ENCODE measurements at places on chromosomes 12 and 14. TPM values are rescaled to one million over a fixed set of nuclear protein-coding genes. Genes with fewer than 3 reads are reported as not detected.

DNA sequence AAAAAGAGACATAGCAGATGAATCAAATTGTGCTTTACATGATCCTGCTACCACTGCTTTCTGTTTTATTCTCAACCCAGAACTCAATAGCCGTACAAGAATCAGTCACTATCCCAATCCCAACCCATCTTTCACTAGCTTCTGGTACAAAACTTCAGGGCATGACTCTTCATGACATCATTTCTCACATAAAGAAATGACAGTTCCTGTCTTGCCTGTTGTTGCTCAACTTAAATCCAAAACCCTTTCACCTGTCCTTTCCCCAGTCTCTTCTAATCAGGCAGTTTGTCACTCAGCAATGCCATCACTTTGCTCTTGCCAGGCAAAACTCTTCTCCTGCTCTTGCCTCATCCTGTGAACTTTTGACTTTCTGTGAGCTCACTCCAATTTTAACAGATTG is 962.8 kb downstream of the GALC start:
- no peak for DNase-seq
- H3K27me3 ChIP-seq: no peaks in the 10 kb centered on the region
- H3K4me1 ChIP-seq: no peaks in the 10 kb centered on the region
- H3K4me3 ChIP-seq: no peak overlapping the region
- no peaks in the 10 kb centered on the region for H3K36me3 ChIP-seq

The PLA2G1B gene
- total RNA-seq: 5.0 TPM

DNA sequence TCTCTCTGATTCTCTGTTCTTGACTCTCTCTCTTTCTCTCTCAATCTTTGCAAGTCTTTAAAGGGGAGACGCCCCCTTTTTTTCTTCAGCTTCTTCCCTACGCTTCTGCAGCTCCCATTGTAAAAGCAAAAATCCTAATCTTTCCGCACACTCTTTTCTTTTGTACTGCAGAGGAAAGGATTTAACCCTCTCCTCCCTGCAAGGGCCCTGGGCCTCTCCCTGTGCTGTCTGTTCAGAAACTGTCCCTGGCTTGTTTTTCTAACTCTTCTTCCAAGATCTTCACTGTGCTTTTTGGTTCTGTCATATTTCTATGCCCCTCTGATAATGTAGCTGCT is 10.9 kb upstream of the SALL2 start:
- H3K27ac ChIP-seq: no peak overlapping the region
- H3K4me1 ChIP-seq: no peaks in the 10 kb centered on the region

- H3K4me1 ChIP-seq: no peaks in the 10 kb centered on the region
- H3K27ac ChIP-seq: no peak overlapping the region
- no peaks in the 10 kb centered on the region for H3K27me3 ChIP-seq
- H3K4me3 ChIP-seq: no peak overlapping the region
- no peaks in the 10 kb centered on the region for H3K36me3 ChIP-seq
- no peak for DNase-seq
These were observed 279.9 kb upstream of the TBX3 start for GRCh38 chr12:114963846-114964245.

The KLHDC2 gene
- 68.7 TPM for total RNA-seq

DNA sequence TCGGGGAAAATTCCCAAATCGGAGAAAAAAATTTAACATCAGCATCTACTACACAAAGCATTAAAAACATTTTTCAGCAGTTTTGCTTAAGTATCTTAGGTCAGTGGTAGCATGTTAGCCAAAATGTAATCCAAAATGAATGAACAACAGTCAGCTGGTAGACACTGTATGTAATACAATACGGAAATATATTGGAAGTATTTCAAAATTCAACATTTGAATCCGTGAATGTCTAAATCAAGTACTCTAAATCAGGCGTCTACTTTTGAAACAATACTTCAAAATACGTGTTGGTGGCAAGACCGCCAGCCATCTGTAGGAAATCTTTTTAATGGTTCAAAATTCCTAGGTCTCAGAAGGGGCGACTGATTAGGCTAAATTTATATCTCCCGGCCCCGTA is 1.1 kb downstream of the SCAF11 start:
- H3K36me3 ChIP-seq: no peaks in the 10 kb centered on the region
- peak overlapping the region; percentile 82 for H3K4me3 ChIP-seq
- H3K27ac ChIP-seq: peak overlapping the region; percentile 100
- peaks cover 8% of the 10 kb centered on the region for H3K4me1 ChIP-seq
- DNase-seq: no peak

GRCh38 chr12:49568442-49569162 is 660 bp upstream of the MCRS1 start:
- H3K4me1 ChIP-seq: peaks cover 10% of the 10 kb centered on the region
- no peaks in the 10 kb centered on the region for H3K27me3 ChIP-seq
- H3K36me3 ChIP-seq: peaks cover 10% of the 10 kb centered on the region
- H3K27ac ChIP-seq: peak overlapping the region; percentile 89
- no peak for DNase-seq

DNA sequence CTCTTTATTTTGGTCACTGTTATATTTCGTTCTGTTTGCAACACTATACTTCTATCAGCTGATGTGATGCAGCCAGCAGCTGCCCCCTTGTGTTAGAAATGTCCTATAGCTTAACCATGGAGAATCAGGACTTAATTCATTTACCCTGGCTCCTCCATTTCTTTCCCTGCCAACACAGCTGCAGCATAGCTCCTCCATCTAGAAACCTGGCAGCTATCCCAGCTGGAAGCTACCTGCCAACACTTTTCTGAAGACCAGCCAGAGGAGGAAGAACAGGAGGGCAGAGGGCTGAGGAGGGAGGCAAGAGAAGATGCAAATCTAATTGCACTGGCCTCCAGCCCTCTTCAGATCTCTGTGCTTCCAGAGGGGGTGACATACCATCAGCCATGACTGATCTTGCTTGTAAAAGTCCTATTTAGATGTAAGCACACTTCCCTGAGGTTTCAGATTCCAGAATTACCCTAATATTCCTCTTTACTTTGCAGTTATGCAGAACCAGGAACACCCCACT is 156.8 kb upstream of the TMEM260 start:
- H3K27me3 ChIP-seq: no peaks in the 10 kb centered on the region
- no peaks in the 10 kb centered on the region for H3K4me1 ChIP-seq
- H3K4me3 ChIP-seq: no peak overlapping the region
- no peaks in the 10 kb centered on the region for H3K36me3 ChIP-seq
- peak; percentile 42 for DNase-seq

The GLIPR1L1 gene
- not detected for total RNA-seq

DNA sequence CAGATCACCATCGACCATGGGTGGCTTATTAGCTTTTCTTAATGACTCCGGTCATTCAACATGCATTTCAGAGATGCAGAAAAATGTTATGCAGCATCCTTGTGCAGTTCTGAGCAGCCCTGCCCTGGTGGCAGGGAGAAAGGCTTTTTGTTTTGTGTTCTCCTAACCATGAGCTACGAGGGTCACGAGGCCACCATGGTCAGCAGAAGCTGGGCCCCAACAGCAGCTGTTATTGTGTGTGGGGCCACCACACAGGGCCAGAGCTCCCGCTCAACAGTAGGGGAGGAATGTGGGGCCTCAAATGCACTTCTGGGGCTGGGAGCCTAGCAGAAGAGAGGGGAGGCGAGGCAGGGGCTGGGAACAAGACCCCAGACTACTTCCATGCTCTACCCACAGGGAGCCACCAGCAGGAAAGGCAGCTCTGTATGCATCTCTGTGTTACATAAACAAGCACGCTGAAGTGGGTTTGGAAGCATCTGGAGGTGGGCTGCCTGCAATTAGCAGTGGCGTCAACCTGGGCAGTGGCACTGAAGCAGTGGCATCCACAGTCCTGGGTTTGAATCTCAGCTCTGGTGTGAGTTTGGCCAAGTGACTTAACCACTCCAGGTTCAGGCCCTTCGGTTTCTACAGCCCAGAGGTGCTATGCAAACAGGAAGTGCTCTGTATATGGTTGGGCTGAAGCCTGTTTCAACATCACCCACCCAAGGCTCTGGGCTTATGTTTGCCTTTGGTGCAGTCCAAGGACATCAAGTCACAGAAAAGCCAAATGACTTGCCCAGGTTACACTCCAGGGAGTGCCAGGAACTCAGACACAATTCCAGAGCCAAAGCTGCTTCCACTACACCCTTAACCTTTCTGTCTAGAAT is 16.3 kb downstream of the GLTP start:
- H3K4me1 ChIP-seq: peaks cover 17% of the 10 kb centered on the region
- H3K36me3 ChIP-seq: no peaks in the 10 kb centered on the region
- no peaks in the 10 kb centered on the region for H3K27me3 ChIP-seq
- DNase-seq: peak; percentile 84

- no peaks in the 10 kb centered on the region for H3K36me3 ChIP-seq
- H3K27me3 ChIP-seq: no peaks in the 10 kb centered on the region
- H3K4me1 ChIP-seq: no peaks in the 10 kb centered on the region
- H3K27ac ChIP-seq: no peak overlapping the region
- no peak for DNase-seq
- H3K4me3 ChIP-seq: no peak overlapping the region
These were observed 62.9 kb downstream of the WSCD2 start for GRCh38 chr12:108191938-108192337.

DNA sequence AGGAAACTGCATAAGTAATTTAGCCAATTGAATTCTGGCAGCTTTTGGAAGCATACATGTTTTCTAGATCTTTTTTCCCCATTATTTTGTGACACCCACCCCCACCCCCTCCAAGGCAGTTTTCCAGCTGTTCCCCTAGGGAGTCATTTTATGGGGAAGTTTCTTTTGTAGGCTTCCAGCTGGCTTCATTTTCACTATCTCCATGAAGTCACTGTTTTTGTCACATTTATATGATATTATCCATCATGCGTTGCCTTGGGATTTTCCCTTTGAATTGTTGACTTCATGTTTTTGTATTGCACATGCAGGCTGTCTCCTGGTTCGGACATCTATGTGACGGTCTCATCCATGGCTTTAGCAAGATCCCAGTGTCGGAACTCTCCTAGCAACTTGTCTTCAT is 233.6 kb upstream of the RGS6 start:
- H3K27me3 ChIP-seq: no peaks in the 10 kb centered on the region
- no peak for DNase-seq
- H3K27ac ChIP-seq: no peak overlapping the region
- H3K36me3 ChIP-seq: peaks cover 5% of the 10 kb centered on the region
- H3K4me1 ChIP-seq: no peaks in the 10 kb centered on the region

- no peak overlapping the region for H3K4me3 ChIP-seq
- no peaks in the 10 kb centered on the region for H3K4me1 ChIP-seq
- no peak overlapping the region for H3K27ac ChIP-seq
- H3K36me3 ChIP-seq: no peaks in the 10 kb centered on the region
- H3K27me3 ChIP-seq: no peaks in the 10 kb centered on the region
- no peak for DNase-seq
These were observed 164.1 kb downstream of the PHETA1 start for GRCh38 chr12:111204788-111205241.

- DNase-seq: no peak
- no peaks in the 10 kb centered on the region for H3K27me3 ChIP-seq
- H3K4me1 ChIP-seq: no peaks in the 10 kb centered on the region
- no peak overlapping the region for H3K27ac ChIP-seq
- no peak overlapping the region for H3K4me3 ChIP-seq
These were observed 320.5 kb downstream of the CACNA1C start for GRCh38 chr12:2373307-2373706.

GRCh38 chr14:80924365-80925103 is 17.0 kb downstream of the CEP128 start:
- H3K36me3 ChIP-seq: no peaks in the 10 kb centered on the region
- DNase-seq: no peak
- H3K4me3 ChIP-seq: no peak overlapping the region
- H3K27ac ChIP-seq: no peak overlapping the region
- H3K27me3 ChIP-seq: no peaks in the 10 kb centered on the region

The KCNJ8 gene
- 1.8 TPM for total RNA-seq

DNA sequence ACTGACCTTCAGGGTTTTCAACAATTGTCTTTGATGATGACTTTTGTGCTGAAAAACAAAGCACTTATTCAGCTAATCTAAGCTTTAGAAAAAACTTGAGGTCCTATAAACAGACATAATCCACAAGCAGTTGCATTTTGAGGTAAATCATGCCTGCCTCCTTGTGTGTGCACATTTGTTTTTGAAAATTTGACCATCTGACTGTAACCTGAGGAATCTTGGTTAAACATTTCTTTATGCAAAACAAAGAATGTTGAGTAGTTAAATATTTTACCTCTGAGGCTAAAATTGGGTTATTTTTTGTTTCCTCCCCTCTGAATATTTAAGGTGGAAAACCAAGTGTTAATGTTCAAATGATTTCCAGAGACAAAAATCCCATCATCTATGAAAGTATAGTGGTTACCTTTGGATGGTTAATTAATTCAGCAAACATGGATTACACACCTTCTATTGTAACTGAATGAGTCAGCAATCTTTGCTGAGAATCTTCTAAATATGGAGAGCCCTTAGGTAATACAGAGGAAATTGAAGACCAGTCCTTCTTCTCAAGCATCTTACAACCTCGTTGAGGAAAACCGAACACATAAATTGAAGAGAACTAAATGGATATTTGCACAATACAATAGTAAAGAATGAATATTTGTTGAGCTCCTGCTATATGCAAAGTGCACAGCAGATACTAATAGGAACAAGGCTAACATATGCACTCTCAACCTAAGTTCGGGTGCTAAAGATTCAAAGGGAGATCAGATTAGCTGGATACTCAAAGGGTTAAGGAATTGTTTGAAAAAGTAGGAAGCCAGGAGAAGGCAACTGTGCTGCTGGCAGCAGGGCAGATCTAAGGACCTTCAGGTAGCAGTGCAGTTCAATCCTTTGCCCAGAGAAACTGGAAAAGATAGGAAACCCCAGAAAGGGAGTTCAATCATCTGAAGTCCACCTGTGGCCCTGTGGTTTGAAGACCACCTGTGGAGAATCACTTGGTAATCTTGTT is 115.2 kb downstream of the BMP4 start:
- H3K4me1 ChIP-seq: no peaks in the 10 kb centered on the region
- no peaks in the 10 kb centered on the region for H3K27me3 ChIP-seq
- no peak for DNase-seq
- H3K36me3 ChIP-seq: no peaks in the 10 kb centered on the region
- H3K4me3 ChIP-seq: no peak overlapping the region

- no peak for DNase-seq
- H3K4me3 ChIP-seq: no peak overlapping the region
- H3K4me1 ChIP-seq: no peaks in the 10 kb centered on the region
- H3K27ac ChIP-seq: no peak overlapping the region
- no peaks in the 10 kb centered on the region for H3K27me3 ChIP-seq
- no peaks in the 10 kb centered on the region for H3K36me3 ChIP-seq
These were observed 9.7 kb downstream of the PPP1R1A start for GRCh38 chr12:54578778-54579177.

The ENDOU gene
- not detected for total RNA-seq

- peak; percentile 37 for DNase-seq
- peaks cover 5% of the 10 kb centered on the region for H3K4me1 ChIP-seq
- H3K4me3 ChIP-seq: no peak overlapping the region
- no peaks in the 10 kb centered on the region for H3K36me3 ChIP-seq
- H3K27ac ChIP-seq: no peak overlapping the region
- H3K27me3 ChIP-seq: no peaks in the 10 kb centered on the region
These were observed 2.3 kb downstream of the SPATS2 start for GRCh38 chr12:49369411-49370145.

DNA sequence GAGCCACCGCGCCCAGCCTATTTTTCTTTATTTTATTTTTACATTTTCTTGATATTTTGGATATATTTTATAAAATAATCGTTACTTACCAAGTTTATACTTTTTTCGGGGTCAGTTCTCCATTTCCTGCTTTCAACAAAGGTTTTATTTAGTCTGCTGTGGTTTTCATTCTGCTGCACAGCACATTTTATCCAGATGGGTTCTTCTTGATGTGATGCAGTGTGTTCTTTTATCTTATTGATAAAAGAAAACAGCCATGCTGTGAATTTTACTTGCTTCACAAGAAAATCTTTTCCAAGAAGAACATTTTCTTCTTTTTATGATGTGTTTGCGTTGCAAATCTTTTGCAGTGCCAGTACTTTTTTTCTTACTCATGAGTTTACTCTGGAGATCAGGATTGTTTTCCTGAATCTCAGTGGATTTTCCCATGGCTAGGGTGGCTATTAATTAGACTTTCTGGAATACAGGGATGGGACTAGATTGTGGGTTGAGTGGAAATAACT is 192.5 kb downstream of the ADGRD1 start:
- no peak for DNase-seq
- no peaks in the 10 kb centered on the region for H3K27me3 ChIP-seq
- H3K36me3 ChIP-seq: no peaks in the 10 kb centered on the region

The ESRRB gene
- 0.21 TPM for total RNA-seq
